AG04450 (cell line): ENCODE measurements at places on chromosomes 4 and X. TPM values are rescaled to one million over a fixed set of nuclear protein-coding genes. Genes with fewer than 3 reads are reported as not detected.

EIF2S3 gene
- 117 and 139 TPM in 2 replicates for polyA plus RNA-seq

ANOS1 gene
- 0.21 and 0.30 TPM in 2 replicates for polyA plus RNA-seq

FGFBP2 gene
- polyA plus RNA-seq = not detected in 2 replicates

ADRA2C gene
- polyA plus RNA-seq = not detected in 2 replicates

DCAF8L2 gene
- polyA plus RNA-seq = not detected in 2 replicates

ARHGEF9 gene
- 8.4 and 9.1 TPM in 2 replicates for polyA plus RNA-seq
